Retina (tissue), 1 donor: ENCODE measurements at places on chromosomes 11 and 22.

DNA sequence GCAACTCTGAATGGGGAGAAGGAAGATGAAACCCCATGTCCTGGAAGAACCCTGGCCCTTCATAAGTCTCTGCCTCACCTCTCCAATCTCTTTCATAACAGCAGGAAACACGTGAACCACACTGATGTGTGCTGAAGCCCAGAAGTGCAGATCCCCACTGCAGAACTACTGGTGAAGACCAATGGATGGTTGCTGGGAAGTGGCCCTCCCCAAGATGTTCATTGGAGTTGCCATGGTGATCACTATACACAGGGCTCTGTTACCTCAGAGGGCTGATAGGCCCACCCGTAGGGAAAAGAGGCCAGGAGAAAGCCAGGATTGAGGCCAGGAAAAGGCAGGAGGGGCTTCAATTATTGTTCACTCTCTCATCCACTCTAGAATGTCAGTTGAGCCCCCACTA is 11.6 kb downstream of the TST start:
- peak; percentile 23 for DNase-seq

DNA sequence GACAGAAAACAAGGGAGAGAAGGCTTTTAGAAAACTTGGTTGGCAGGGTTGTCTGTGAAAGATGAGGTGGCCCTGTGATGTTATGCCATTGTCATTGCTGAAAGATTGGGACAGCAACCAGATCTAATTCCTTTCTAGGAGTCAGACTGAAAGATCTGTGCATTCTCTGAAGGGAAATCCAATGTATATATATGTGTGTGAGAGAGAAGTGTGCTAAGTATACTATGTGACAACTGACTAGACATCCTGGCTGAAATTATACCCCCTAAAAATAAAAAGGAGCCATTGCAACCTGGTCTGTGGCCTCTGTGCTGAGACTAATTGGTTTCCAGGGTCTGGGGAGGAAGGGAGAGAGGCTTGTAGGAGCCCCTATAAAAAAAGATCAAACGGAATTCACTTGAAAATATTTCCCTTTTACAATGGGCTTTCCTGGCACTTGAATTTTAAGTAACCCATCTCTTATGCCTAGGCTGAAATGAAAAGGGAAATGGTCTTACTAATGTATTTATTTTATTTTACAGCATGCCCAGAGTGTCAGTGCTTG is 1.2 kb upstream of the MPPED2 start:
- peak; percentile 32 for DNase-seq

DNA sequence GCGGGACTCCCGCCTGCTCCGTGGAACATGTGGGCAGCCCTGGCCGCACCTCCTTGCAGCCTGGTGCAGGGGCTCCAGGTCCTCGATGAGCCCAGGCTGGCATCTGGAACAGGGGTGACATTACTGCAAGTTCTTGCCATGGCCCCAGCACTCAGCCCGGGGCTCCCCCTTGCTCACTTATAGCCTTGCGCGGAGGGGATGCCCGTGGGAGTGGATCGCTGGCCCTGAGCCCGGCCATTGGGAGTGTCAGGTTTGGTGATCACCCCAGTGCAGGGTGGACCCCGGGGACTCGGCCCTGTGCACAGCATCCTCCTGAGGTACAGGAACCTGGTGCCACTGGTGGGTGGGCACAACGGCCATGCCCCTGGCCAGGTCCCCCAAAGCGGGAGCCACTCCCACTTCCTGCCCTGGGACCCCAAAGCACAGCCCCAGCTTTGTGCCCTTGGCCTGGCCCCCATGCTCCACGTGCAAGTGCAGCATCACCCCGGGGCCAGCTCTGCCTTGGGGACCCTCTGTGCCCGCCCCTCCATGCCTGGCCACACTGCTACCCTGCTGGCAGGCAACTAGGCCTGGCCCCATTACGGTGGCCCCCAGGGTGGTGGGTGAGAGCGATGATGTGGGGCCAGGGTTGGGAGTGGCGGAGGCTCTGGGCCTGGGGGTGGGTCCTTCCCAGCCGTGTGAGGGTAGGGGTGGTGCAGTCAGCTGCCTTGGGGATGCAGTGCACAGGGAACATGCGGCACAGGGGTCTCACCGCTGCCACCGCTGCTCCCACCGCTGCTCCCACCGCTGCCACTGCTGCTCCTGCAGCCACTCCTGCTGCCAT is 439.8 kb downstream of the TBC1D22A start:
- DNase-seq, result no peak

- DNase-seq, result peak; percentile 76
Measured at GRCh38 chr11:112784323-112785073, 176.7 kb upstream of the NCAM1 start.

DNA sequence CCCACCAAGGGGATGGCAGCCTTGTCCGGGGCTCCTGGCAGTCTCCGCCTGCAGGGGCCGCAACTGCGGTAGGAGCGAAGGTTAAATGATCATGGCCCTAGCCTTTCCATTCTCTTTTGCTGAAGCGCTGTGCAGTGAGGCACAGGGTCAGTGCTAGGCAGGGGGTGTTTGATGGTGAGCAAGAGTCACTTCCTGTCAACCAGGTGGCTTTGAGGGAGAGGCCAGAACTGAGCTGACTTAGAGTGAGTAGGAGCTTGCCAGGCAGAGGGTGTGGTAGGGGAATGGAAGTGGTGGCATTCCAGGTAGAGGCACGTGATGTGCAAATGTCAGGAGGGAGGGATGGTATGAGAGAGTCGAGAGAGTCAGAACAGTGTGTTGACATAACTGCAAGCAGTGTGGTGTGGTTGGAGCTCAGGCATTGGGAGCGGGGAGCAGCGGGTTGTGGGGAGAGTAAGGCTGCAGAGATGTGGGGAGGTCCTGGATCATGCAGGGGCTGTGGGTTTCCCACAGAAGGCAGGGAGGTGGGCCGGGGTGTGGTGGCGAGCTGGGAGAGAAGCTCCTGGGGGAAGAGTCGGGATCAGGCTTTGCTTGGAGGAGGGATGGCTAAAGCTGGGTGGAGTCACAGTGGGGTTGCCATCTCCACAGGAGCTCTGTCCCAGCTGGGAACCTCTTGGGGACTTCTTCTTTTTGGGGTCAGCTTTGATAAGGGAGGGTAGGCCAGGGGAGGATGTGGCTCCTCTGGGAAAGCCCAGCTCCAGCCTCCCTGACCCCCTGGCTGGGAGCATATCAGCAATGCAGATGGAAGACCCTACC is 33.3 kb downstream of the AMPD3 start:
- no peak for DNase-seq

DNA sequence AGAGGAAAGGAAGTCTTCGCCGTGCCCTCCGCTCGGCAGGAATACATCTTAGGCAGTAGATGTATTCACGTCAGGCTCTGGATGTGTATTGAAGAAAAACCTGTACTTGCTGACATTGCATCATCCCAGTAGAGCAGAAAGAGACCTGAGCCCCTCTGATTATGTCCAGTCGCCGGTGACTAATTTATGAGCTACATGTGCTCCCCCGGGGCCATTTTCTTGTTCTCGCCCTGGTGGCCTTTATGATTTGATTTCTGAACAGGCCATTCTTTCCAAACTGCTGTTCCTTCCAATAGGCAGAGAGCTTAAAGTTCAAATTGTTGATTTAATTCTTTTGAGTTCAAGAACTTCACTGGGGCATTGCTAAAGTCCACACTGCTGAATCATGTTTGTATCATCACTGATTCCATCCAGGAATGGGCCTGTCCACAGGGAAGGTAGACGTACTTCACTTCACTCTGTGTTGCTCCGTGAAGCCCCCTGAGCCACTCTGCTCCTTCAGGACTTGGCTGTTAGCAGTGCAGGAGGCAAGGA is 137.3 kb upstream of the RASSF10 start:
- DNase-seq, result peak; percentile 34

DNA sequence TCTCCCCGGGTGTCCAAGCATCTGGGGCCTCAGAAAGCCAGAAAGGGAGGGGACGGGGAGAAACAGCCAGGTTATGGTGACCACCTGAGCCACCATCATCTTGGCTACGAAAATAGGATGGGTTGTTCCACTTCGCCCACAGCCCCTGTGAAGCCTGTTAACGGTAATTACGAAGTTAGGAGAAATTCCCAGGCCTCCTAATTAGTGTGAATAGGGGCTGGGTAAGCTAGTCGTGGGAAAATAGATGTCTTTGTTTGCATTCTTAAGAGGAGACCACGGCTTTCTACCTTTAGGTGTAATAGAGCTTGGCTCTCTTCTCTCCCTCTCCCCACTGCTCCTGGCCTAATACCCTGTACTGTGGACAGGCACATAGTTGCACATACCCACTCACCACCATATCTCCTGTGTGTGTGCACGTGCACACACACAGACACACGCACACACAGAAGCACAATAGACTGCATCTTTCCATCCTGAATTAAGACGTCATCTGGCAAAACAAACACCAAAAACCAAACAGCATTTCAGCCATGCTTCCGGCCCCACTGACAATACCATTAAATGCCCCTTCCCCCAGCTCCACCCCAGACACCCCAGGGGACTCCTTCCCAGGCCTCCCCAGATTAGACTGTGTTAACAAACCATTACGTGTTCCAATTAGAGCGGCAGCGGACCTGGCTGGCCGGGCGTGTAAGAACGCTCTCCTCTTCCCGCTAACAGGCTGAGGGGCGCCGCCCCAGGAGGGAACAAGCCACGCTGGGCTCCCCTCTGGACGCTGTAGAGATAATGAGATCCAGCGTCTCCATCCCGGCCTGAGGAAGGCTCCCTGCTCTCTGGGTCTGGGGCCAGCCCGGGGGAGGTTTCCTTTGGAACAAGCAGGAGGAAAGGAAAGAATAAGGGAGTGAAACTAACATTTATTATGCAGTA is 72.8 kb downstream of the TP53I11 start:
- DNase-seq, result peak; percentile 80

GRCh38 chr11:16817351-16817750 is 78.9 kb downstream of the C11orf58 start:
- DNase-seq, result no peak

DNA sequence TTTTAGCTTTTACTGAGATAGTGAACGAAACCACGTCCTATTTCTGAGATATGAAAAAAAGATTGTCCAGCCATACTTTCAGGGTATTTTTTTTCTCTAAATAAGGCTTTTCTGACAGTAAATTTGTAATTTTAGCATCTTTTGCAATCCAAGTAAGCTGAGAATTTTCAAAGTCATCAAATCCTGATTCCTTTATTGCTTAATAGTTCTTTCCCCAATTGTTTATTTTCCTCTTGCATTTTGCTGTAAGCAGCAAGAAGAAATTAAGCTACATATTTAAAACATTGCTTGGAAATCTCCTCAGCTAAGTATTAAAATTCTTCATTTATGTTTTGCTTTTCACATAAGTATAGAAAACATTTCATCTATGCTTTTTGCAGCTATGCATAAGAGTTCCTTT is 493.3 kb upstream of the CCDC179 start:
- DNase-seq, result no peak

GRCh38 chr11:97739932-97740800 is 1280.6 kb upstream of the CNTN5 start:
- DNase-seq, result no peak

DNA sequence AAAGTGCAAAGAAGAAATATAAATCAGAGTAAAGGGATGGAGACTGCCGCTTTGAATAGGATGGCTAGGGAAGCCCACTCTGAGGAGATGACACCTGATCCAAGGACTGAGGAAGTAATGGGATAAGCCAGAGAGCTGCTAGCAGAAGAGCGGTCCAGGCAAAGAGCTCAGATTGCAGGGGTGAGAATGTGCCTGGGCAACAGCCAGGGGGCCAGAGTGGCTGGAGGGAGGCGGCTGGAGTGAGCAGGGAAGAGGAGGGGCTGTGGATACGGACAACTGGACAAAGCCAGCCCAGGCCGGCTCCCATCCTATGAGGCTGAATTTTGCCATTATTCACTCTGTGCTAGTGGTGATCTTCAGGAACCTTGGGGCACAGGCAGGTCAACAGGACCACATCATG is 360.3 kb upstream of the SYN3 start:
- no peak for DNase-seq
